ENCODE measurements at places on chromosomes 7 and 10.
A peak's percentile ranks its signal among the peaks of the same experiment; 100 is the strongest.

DNA sequence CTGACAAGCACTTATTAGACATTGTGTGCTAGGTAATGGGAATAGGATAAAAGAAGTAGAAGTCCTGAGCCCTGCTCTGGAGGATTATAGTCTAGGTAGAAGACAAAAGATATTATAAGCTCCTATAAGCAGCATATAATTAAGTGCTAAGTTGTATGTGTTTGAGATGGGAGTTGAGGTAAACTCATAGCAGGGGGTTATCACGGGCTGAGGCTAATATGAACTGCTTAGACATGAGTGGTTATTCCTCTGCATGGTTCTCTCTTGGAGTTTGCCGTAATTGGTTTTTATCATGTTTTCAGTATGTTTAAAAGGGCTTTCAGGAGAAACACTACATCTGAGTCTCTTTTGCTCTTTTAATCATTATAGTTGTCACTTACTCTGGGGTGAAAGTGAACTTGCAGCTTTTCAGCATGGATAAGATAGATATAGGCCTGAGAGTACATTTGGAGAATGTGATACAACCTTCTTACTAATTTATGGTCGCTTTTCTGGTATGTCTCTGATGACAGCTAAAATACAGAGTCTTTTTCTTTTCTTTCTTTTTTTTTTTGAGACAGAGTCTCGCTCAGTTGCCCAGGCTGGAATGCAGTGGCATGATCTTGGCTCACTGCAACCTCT lies 39.0 kb downstream of the SMNDC1 start:
- no peak for DNase-seq

GRCh38 chr10:77925410-77925794 lies 1.2 kb downstream of the DLG5 start:
- DNase-seq: no peak

DNA sequence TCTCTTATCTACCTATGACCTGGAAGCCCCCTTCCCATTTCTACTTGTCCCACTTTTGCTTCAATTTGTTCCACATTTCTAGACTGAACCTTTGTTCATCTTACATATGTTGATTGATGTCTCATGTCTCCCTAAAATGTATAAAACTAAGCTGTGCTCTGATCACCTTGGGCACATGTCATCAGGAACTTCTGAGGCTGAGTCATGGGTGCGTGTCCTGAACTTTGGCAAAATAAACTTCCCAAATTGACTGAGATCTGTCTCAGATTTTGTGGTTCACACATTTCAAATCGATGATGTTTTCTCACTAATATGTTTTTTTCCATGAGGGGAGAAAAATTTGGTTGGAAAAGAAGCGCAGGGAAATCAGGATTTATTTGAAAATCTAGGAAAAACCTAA lies 406.2 kb upstream of the LRRTM3 start:
- no peak for DNase-seq

- no peak for DNase-seq
Observed at GRCh38 chr7:54116956-54117355, 425.2 kb upstream of the VSTM2A start.

DNA sequence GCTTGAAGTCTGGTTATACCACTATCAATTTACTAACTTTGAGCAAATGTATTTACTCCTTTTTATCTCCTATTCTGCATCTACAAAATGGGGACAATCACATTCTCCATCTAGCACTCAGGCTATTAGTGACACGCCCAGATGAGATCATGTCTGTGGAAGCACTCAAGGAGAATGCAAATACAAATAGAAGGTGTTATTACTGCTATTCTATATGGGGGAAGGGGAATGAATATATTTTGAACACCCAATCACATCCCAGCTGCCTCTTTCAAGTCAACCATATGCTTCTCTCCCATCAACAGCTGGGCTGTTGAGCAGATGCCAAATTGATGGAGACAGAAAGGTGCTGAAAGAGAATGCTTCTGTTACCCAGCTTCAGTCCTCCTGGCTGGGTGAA lies 23.5 kb downstream of the SGMS1 start:
- DNase-seq: no peak

GRCh38 chr10:31669357-31669756 lies 259.3 kb downstream of the ARHGAP12 start:
- no peak for DNase-seq

- DNase-seq: no peak
Observed at GRCh38 chr10:133042061-133042460, 45.7 kb upstream of the ADGRA1 start.

GRCh38 chr10:15877836-15878576 lies 17.7 kb upstream of the MINDY3 start:
- no peak for DNase-seq

DNA sequence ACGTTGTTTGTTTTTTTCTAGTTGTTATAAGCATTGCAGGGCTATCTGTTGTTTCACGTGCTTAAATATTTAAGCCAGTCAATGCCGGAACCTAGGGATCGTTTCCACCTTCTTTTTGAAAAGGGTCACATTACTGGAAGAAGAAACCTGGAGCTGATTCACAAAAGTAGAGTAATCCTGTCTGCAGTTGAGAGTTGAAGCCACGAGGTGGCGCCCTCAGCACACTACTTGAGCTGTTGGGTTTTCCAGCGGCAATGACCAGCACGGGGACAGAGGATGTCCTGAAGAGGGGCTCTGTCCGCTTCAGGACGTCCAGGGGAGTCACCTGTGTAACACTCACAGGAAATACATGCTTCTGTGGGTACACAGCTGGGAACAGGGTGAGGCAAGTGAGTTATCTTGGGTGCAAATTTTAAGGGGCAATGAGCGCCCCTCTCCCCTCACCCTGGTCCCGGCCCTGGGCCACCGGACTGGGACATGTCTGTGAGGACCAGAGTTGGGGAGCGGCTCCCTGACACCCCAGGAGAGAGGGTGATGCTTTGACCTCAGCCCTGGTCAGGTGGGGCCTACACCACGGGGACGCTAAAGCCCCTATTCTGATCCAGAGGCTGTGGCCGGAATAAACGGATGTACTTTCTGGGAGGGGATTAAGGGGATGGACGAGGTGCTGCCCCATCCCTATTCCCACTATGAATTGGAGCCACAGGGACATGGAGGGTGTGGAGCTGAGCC lies 26.3 kb upstream of the WDFY4 start:
- peak; percentile 55 for DNase-seq

- no peak for DNase-seq
Observed at GRCh38 chr7:26005683-26006410, 146.2 kb upstream of the NFE2L3 start.

GRCh38 chr10:34157501-34157900 lies 657.6 kb downstream of the PARD3 start:
- no peak for DNase-seq

GRCh38 chr7:70720191-70720873 lies 411.6 kb upstream of the GALNT17 start:
- no peak for DNase-seq

DNA sequence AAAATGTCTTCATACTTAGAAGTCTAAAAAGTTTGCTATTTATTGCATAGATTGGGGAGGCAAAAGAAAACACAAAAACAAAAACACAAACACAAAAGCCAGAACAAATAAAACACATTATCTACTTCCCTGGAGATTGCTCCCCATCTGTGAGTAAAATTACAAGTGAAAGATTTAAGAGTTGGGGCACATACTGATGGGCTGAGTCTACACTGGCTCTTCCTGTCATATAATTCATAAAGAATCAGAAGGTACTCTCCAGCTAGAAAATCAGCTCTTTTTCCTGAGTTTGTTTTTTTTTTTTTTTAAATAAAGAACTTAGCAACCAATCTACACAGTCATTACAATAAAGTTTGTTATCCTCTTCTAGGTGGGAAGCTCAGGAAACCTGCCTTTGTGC lies 192.4 kb upstream of the LRRN3 start:
- DNase-seq: no peak

DNA sequence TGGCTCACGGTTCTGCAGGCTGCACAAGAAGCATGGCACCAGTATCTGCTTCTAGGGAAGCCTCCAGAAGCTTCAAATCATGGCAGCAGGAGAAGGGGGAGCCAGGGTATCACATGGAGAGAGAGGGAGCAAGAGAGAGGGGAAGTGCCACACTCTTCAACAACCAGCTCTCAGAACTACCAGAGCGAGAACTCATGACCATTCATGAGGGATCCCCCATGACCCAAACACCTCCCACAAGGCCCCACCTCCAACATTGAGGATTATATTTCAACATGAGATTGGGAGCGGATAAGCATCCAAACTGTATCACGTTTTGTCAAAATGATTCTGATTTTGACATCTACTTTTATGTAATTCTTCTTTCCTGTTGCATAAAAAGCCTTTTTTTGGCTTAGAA lies 38.5 kb downstream of the CREM start:
- DNase-seq: no peak

DNA sequence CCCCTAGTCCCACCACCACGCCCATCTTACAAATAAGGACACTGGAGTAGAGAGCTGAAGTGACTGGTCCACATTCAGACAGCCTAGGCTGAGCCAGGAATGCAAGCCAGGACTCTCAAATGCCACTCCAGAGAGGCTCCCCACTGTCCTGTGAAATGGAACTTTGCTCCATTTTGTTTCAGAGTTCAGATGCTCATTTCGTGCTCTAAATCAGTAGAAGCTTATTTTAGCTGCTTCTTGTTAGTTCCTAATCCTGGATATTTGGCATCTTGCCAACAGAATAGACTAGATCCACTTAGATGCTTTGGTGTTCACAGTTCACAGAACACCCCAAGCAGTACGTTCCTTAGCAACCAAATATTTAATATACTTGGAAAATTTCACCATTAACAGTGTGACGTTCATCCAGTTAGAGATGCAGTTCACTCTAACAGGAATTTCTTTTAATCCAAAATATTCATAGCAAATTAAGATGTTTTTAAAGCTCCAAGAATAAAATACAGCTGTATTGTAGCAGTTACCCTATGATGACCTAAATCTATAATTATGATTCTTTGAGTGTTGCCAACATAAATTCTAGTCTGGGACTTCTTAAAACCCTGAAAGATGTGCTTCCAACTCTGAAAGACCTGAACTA lies 7.3 kb downstream of the MMP21 start:
- no peak for DNase-seq

- no peak for DNase-seq
Observed at GRCh38 chr10:29392376-29393021, 103.6 kb downstream of the LYZL1 start.

DNA sequence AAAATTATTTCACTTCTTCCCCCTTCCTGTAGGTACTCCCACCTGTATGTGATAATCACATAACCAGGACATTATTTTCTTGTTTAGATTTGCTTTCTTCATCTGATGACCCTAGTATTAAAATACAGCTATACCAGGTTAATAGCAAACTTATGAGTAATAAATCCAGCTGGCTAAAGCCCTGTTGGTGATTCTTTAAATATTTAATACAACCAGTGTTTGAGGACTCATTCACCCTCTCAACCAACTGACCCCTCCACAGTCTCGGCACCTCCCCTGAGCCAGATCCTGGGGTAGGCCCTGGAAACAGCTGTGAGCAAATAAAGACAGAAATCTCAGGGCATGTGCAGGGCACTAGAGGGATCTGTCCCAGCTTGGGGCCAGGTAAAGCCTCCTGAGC lies 58.5 kb downstream of the BLNK start:
- no peak for DNase-seq

GRCh38 chr10:102678842-102679289 lies 34.6 kb downstream of the TRIM8 start:
- no peak for DNase-seq

- no peak for DNase-seq
Observed at GRCh38 chr10:95506056-95506737, 55.0 kb downstream of the SORBS1 start.

GRCh38 chr10:129949891-129950291 lies 14.2 kb downstream of the EBF3 start:
- no peak for DNase-seq

GRCh38 chr7:16929146-16929762 lies 47.5 kb upstream of the AGR3 start:
- DNase-seq: no peak

GRCh38 chr10:6465437-6465836 lies 114.6 kb downstream of the PRKCQ start:
- no peak for DNase-seq

GRCh38 chr10:83988435-83988834 lies 150.9 kb upstream of the GHITM start:
- DNase-seq: no peak

DNA sequence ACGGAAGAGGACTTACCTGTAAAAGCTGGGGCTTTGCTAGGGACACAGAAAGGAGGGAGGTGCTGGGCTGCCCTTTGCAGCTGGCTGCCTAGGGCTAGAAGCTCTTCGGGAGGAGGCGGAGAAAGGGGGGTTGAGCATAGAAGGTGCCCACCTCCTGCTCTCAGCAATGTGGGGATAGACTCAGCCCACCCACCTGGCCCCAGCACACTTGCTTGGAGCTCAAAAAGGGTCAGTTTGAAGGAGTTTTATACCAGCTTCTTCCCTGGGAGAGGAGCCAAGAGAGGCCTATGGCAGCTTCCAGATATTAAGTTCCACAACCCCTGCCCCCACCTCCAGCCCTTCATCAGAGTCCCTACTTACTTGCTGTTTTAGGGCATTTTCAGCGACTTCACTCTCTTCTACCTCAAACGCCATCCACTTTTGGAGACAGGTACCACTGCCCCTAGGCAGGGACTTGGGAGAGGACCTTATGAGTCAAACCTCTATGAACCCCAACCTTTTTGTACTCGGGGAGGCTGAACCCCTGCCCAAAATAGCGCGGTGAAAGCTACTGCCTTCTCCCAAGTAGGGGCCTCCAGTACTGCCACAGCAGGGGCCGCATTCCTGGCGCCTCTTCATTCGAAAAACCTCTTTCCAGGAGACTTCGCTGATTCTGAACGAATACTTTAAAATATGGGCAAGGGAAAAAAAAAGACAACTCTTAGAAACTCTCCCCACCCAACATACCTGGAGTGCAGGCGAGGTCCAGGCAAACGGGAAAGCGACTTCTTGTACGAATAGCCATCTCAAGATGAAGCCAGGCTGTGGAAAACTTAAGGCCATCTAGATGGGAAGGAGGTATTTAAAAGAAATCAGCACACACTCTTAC lies 1.2 kb upstream of the EVX1 start:
- DNase-seq: no peak

Measured in stimulated activated CD4-positive, alpha-beta T cell treated with anti-CD3 and anti-CD28 coated beads, Interleukin-12 subunit alpha, Interleukin-12 subunit beta, amount 100 ng/mL, for 48 hours (primary cell).